Activated CD8-positive, alpha-beta memory T cell treated with anti-CD3 and anti-CD28 coated beads for 4 hours (primary cell): ENCODE measurements at places on chromosomes 5 and 9.

DNA sequence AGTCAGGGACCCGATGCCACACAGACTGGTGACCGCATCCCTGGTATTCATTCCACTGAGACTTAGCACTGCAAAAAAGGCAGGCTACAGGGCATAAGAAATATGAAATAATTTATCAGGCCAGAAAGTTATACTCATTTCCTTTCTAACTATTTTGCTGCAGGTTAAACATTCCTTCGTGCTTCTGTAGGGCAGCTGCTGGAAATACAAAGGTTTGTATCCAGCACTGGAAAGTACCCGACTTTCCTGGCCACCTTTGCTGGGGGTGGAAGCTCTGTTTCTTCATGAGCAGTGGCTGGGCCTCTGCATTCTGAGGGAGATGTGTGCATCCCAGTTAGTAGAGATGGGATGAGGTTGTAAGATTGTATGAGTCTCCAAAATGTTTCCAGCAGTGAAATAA is 478.6 kb upstream of the WWC1 start:
- DNase-seq = no peak

GRCh38 chr9:133477992-133478850 is 678 bp downstream of the SLC2A6 start:
- no peak for DNase-seq

DNA sequence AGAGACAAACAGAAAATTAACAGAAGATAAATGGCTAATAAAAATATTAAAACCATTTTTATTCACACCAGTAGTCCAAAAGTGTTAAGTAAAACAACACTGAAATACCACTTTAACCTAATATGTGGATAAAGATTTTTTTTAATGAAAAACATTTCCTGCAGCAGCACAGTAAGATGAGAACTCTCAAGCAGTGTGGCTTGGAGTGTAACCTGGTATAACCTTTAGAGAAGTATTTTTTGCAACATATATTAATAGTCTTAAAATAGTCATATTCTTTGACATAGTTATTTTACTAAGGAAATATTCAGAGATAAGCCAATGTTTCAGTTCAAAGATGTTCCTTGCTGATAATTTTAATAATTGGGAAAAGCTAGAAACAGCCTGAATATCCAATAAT is 644.4 kb downstream of the PDE4D start:
- no peak for DNase-seq

- no peak for DNase-seq
Measured at GRCh38 chr5:58969795-58970194, 386.9 kb downstream of the RAB3C start.

DNA sequence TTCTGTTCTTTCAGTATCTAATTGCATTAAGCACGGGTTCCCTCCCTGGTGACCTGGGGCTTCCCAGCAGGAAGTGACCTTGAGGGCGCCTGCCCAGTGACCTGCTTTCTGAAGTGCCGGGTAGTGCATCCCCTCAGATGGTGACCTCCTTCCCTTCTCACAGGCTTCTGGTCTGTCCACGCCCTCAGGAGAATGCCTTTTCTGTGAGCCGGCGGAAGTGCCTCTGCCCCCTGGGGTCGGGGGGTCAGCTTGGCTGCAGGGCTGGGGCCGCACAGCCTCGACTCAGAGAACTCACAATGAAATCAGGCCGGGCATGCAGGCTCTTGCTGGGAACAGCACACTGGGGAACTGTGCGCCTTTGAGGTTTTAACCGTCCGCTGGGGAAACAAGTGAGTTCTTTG is 124.5 kb upstream of the PHYKPL start:
- DNase-seq = no peak

GRCh38 chr5:166073901-166074581 is 2217.4 kb upstream of the WWC1 start:
- no peak for DNase-seq

- DNase-seq = no peak
Measured at GRCh38 chr9:124456341-124457078, 6.3 kb downstream of the ADGRD2 start.
